A549 treated with GW870086 at 1 μM for 4 hours (cell line): ENCODE measurements at places on chromosomes 11 and 22. TPM values are rescaled to one million over a fixed set of nuclear protein-coding genes. Genes with fewer than 3 reads are reported as not detected.

JRKL gene
- 4.2 to 6.9 TPM (median 6.4 TPM) in 5 replicates for total RNA-seq

VSIG10L2 gene
- 0.12 TPM in 1 of 5 replicates, not detected in the others for total RNA-seq

OR1S2 gene
- total RNA-seq: not detected in 5 replicates

ADAMTS8 gene
- 0.26 to 0.52 TPM (median 0.47 TPM) in 5 replicates for total RNA-seq

LRRC55 gene
- not detected in 5 replicates for total RNA-seq

HORMAD2 gene
- total RNA-seq: not detected in 5 replicates

RRM1 gene
- total RNA-seq: 75.0 to 87.7 TPM (median 80.8 TPM) in 5 replicates

POTEH gene
- not detected in 5 replicates for total RNA-seq

ASPHD2 gene
- total RNA-seq: 1.1 to 1.2 TPM (median 1.1 TPM) in 5 replicates

PRSS23 gene
- 315 to 463 TPM (median 434 TPM) in 5 replicates for total RNA-seq

GAB2 gene
- total RNA-seq: 2.9 to 5.1 TPM (median 4.9 TPM) in 5 replicates

OR51G2 gene
- not detected in 5 replicates for total RNA-seq

KLHDC7B gene
- not detected in 5 replicates for total RNA-seq

MPZL3 gene
- total RNA-seq: 0.19 to 0.50 TPM (median 0.31 TPM) in 5 replicates

HTR3B gene
- not detected in 5 replicates for total RNA-seq

CCDC82 gene
- 17.2 to 21.2 TPM (median 19.0 TPM) in 5 replicates for total RNA-seq

DDTL gene
- total RNA-seq: 1.1 to 2.2 TPM (median 1.7 TPM) in 5 replicates

RASL10A gene
- 0.36 to 0.62 TPM (median 0.52 TPM) in 3 of 5 replicates, not detected in the others for total RNA-seq

FXYD6 gene
- 0.16 to 0.36 TPM (median 0.30 TPM) in 4 of 5 replicates, not detected in the other for total RNA-seq

SSTR3 gene
- total RNA-seq: not detected in 5 replicates

EWSR1 gene
- total RNA-seq: 203 to 223 TPM (median 213 TPM) in 5 replicates

MLC1 gene
- total RNA-seq: not detected in 5 replicates

MMP27 gene
- total RNA-seq: not detected in 5 replicates

OR6A2 gene
- total RNA-seq: not detected in 5 replicates

NECTIN1 gene
- 8.6 to 12.6 TPM (median 10.8 TPM) in 5 replicates for total RNA-seq

MS4A15 gene
- not detected in 5 replicates for total RNA-seq

RTN4RL2 gene
- total RNA-seq: 50.4 to 95.0 TPM (median 89.7 TPM) in 5 replicates

TUBA8 gene
- total RNA-seq: 0.25 to 0.93 TPM (median 0.39 TPM) in 5 replicates

FGF4 gene
- not detected in 5 replicates for total RNA-seq

NDUFC2 gene
- total RNA-seq: 247 to 278 TPM (median 252 TPM) in 5 replicates

LRRC10B gene
- 0.09 to 0.21 TPM (median 0.17 TPM) in 5 replicates for total RNA-seq

CTSW gene
- 0.09 to 0.10 TPM in 2 of 5 replicates, not detected in the others for total RNA-seq

FAT3 gene
- total RNA-seq: 0.21 to 0.87 TPM (median 0.59 TPM) in 5 replicates

SLC22A8 gene
- not detected in 5 replicates for total RNA-seq

LRP4 gene
- 7.5 to 9.6 TPM (median 8.7 TPM) in 5 replicates for total RNA-seq

SELENOM gene
- total RNA-seq: 57.6 to 74.4 TPM (median 67.3 TPM) in 5 replicates

PHF21B gene
- 0.53 to 1.2 TPM (median 0.66 TPM) in 5 replicates for total RNA-seq

SPDYC gene
- total RNA-seq: not detected in 5 replicates

PGA3 gene
- not detected in 5 replicates for total RNA-seq
